Activated T-cell treated with anti-CD3 and anti-CD28 coated beads for 4 hours (primary cell): ENCODE measurements at places on chromosomes 11 and 22.

GRCh38 chr11:121523581-121524232 is 70.9 kb upstream of the SORL1-AS1 start:
- DNase-seq, result no peak

DNA sequence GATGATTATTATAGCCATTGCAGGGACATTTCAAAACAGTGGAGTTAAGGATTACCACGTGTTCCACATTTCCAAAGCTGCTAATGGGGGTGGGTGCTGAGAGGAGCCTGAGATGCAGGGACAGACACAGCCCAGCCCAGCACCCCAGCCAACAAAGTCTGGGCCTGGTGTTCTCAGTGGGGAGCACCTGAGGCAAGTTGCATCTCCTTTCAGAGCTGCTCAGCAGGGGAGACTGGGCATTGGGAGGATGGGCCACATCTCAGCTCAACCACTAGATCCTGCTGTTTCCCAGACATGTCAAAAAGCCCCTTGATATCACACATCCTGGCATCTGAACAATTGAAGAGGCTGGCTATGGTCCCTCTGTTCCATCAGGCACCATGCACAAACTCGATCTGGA is 458.0 kb upstream of the KIRREL3 start:
- no peak for DNase-seq

- DNase-seq, result no peak
Measured at GRCh38 chr11:31106326-31106725, 263.2 kb downstream of the DCDC1 start.

- DNase-seq, result no peak
Measured at GRCh38 chr11:35810045-35810645, 133.7 kb upstream of the LDLRAD3 start.

DNA sequence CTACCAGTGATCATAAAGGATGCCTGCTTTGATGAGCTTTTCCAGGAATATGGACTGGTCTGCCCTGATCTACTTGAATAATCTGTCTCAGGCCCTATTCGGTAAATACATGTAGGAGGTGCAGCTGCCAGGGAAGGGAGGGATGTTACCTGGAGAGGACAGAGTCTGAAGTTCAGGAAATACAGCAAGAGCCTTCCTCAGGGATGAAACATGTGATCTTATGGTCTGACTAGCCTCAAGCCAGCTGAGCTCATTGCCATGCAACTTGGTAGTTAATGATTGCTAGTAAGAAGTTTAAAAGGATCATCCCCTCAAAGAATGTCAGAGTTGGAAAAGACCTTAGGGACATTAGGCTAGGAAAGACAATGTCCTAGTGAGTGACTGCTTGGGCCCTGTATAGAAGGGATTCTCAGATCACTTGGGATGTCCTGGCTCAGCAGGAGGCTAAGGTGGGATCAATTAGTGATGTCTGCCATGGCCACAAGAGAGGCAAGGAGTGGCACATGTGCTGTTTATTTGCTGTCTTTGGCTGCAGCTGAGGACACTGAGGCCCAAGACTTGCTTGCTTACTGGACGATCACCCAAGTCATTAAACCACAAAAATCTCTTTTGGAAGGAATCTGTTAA is 18.5 kb downstream of the PTPRJ start:
- no peak for DNase-seq

DNA sequence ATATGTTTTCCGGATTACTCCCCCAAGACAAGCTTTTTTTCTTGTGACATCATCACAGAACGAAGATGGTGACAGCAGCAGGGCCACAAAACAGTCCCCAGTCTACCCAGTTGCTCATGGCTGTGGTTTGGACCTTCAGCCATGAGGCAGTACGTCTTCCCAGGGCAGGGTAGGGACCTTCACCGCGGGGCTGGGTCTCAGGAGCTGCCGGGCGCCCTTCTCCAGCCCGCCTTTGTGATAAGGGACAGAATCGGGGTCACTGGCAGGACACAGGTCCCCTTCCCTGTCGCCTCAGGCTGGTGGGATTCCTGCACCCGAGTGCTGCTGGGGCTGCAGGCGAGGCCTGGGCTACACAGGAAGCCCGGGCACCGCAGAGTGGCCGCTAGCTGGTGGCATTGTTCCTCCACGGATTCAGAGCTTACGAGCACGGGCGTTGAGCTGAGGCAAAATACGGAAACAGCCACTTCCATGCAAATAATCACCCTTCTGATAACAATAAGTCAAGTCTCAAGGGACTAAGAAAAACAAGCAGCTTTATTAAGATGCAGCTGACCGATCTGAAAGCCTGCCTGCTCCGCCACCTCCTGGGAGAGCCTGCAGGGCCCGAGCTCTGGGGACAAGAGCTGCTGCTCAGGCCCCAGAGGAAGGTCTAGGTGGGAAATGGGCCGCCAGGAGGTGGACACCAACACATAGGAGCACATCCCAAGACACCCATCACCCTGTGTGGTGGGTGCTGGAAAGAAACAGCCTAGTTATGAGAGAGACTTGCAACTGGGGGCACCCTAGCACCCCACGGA is 12.3 kb downstream of the TBX1 start:
- DNase-seq, result no peak

GRCh38 chr11:40230821-40231220 is 1228.6 kb downstream of the LRRC4C start:
- DNase-seq, result no peak
